Purkinje cell (primary cell): ENCODE measurements at places on chromosomes 4 and X. TPM values are rescaled to one million over a fixed set of nuclear protein-coding genes. Genes with fewer than 3 reads are reported as not detected.

RXFP1 gene
- polyA plus RNA-seq: 10.5 TPM in 1 of 2 replicates, not detected in the other

NSDHL gene
- polyA plus RNA-seq: 16.4 and 20.0 TPM in 2 replicates

BANK1 gene
- 0.89 TPM in 1 of 2 replicates, not detected in the other for polyA plus RNA-seq

PLAC1 gene
- polyA plus RNA-seq: not detected in 2 replicates

AMTN gene
- polyA plus RNA-seq: not detected in 2 replicates
